ENCODE measurements at places on chromosomes 12 and 14.
A peak's percentile ranks its signal among the peaks of the same experiment; 100 is the strongest.

GRCh38 chr12:121740847-121741246, 28.3 kb downstream of the TMEM120B start:
- DNase-seq = no peak

GRCh38 chr14:19800282-19801117, 3.1 kb upstream of the OR4N2 start:
- DNase-seq = no peak

DNA sequence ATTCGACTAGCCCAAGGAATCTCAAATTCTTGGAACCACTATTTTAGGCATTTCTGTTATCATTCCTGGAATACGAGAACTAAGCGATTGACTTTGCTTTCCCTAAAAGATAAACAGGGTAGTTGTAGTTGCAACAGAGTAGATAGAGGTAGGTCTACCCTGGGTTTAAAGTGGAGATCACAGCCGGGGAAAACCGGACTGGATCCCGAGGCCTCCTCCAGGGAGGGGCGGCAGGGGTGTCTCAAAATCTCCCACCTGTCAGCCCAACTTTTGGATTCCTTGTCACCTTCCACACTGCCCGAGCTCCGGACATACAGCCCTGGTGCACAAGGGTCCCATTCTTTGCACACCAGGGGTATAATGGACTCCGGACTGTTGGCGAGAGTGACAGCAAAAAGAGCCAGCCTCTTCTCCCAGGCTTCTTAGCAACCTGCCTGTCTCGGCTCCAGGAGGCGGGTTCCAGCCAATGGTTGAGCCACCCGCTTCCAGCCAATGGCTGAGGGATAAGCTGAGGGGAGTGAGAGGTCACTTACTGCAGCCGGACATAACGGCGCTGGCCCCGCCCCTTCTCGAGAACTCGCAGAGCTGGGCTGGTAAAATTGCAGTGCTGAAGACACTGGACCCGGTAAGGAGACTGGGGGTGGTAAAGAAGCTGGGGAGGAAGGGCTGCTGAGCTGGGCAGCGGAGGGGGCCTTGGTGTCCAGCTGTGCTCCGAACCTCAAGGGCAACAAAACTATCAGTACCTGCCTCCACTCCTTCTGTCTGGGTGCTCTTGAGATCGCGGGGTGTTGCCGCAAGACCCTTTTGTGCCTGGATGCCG, at the start of gene SUOX:
SUOX (plus strand) TSS at position 562 of the 820 bp plus-strand sequence. CDS start 4,946 bp downstream, outside the sequence.
- no peak for DNase-seq

DNA sequence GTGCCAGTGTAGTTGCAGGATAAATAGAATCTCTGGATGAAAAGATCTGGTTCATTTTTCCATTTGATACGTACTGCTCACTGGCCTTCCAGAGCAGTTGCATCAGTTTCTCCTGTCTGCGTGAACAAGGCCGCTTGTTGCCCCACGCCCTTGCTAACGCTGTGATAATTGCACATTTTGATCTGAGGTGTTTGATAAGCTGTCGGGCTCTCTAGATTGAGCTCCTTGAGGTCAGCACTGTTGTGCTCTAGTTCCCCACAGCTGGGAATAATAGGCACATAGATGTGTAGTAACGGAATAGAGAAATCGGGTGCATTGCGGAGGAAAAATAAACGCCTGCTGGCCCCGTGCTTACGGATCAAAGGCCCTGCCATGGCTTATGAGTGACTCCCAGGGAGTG, 42.8 kb upstream of the TRAF3 start:
- no peak for DNase-seq

DNA sequence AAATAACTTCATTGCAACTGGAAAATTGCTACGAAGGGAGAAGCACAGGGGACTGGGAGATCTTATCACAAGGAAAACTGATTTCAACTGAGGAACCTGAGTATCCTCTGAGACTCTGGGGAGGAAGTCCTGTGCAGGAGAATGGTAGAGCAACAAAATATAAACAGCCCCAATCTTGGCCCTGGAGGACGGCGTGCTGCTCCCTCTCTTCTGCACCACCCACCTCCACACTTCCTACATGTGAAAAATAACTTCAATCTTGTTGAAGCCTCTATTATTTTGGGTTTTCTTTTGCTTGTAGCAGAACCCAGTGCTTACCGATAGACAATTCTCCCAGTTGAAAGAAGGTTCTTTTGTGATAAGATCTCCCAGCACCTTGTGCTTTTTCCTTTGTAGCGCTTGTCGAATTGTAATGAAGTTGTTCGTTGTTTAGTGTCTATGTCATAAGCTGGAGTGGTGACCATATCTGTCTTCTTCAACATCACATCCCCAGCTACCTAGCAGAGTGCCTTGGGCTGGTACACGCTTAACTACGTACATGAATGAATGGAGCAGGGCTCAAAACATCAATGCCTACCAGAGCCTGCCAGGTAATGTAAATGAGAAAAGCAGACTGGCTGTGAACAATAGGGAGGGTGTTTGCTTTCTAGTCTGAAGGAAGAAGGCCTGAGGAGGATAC, 2.8 kb upstream of the CD4 start:
- no peak for DNase-seq

GRCh38 chr14:50941151-50941550, 3.1 kb downstream of the PYGL start:
- DNase-seq = no peak

GRCh38 chr14:41668356-41668755, 61.7 kb downstream of the LRFN5 start:
- no peak for DNase-seq

GRCh38 chr12:109277255-109277898, 31.7 kb downstream of the FOXN4 start:
- no peak for DNase-seq

GRCh38 chr14:87097015-87097414, 896.0 kb downstream of the GALC start:
- DNase-seq = no peak

DNA sequence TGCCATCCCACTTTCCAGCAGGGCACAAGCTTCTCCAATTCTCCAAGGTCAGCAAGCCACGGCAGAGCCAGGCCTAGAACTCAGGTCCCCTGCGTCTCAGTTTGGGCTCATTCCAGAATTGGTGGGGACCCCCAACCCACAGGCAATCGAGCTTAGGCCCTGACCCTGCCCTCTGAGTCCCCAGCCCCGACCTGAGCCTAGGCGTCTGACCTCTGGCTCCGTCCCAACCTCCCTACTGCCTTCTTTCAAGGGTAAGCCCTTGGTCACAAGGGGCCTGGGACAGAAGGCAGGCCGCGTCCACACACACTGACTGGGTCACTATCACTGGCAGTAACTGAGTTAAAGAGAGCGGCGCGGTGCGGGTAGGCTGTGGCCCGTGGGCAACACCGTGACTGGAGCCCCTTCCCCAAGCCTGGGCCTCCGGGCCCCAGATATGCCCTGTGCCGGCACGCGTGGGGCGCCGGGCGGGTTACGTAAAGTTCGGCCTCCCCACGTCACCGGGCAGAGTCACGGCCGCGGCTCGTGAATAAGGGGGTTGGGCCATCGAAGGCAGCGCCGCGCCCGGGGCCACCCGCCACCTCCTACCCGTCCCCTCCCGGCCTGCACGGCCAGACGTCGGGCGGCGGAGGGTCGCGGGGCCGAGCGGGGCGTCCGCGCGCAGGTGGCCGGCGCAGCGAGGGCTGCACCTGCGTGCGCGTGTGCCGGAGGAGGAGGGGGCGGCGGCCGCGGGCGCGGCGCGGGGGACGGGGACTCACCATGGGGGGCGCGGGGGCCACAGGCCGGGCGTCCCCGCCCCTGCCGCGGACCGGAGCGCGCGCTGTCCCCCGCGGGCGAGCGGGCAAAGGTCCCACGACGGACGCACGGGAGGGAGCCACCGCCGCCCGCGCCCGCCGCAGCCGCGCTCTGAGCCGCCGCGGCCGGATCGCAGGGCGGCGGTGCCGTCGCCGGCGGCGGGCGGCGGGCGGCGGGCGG, 516 bp downstream of the ANKRD9 start:
- DNase-seq = peak; percentile 25

- no peak for DNase-seq
Measured at GRCh38 chr14:32813401-32813800, 125.3 kb upstream of the NPAS3 start.

GRCh38 chr14:25953532-25954139, 644.2 kb downstream of the NOVA1 start:
- no peak for DNase-seq

- DNase-seq = no peak
Measured at GRCh38 chr12:127174881-127175280, 1092.1 kb upstream of the TMEM132C start.

GRCh38 chr12:62789851-62790250, 145.1 kb downstream of the PPM1H start:
- no peak for DNase-seq

DNA sequence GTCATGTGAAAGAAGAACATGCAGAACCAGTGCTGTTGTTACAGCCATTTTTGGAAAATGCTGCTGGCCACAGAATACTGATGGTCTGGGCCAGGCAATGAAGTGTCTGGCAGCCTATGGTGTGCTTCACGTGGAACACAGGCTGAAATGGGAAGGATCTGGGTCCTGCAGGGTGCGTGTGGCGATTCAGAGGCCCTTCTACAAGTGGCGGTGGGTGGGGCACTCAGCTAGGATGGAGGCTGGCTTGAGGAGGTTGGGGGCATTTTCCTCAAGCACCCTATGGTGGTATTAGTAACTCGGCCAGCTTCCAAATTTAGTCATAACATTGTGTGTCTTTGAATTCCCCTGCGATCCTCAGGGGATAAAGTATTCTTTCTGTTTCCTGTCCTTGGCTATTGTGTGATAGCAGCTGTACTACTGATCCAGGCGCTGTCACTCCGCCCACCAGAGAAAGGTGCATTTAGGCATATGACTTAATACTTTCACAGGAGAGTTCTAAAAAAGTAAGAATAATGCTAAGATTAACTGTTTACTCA, 9.2 kb upstream of the RAD52 start:
- no peak for DNase-seq

DNA sequence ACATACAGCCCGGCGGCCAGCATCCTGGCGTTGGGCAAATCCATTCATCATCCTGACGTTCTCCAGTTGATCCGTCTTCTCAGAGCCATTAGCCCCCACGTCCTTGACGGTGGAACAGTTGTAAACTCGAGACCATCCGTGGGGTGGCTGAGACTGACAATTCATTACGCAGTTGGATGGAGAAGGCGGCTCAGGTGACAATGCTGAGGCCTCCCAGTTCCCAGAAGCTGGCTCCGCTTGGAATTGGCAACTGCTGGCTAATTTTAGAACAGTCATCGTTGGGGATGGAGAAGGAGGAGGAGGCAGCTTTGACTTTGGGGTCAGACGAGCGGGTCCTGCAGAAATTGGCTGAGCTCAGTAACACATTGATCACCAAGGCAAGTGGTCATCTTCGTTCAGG, 186.5 kb downstream of the PHETA1 start:
- no peak for DNase-seq
